ENCODE measurements at places on chromosomes 3 and 15.

DNA sequence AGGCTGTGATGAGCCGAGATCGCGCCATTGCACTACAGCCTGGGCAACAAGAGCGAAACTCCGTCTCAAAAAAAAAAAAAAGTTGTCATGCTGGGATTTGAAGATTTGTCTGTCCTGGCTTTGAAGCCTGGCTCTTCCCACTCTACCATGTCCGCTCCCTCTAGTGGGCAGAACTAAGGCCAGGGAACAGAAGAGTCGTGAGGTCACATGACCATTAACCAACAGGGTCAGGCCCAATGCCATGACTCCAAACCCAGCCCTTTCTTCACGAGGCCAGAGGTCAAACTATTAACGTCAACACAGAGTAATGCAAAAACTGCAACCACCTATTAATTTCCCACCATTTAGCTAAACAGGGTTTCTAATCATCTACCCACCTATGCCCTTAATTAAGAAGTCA lies 212.1 kb downstream of the ADAMTS17 start:
- DNase-seq = no peak

GRCh38 chr15:33218071-33218491 lies 23.6 kb upstream of the FMN1 start:
- DNase-seq = no peak

DNA sequence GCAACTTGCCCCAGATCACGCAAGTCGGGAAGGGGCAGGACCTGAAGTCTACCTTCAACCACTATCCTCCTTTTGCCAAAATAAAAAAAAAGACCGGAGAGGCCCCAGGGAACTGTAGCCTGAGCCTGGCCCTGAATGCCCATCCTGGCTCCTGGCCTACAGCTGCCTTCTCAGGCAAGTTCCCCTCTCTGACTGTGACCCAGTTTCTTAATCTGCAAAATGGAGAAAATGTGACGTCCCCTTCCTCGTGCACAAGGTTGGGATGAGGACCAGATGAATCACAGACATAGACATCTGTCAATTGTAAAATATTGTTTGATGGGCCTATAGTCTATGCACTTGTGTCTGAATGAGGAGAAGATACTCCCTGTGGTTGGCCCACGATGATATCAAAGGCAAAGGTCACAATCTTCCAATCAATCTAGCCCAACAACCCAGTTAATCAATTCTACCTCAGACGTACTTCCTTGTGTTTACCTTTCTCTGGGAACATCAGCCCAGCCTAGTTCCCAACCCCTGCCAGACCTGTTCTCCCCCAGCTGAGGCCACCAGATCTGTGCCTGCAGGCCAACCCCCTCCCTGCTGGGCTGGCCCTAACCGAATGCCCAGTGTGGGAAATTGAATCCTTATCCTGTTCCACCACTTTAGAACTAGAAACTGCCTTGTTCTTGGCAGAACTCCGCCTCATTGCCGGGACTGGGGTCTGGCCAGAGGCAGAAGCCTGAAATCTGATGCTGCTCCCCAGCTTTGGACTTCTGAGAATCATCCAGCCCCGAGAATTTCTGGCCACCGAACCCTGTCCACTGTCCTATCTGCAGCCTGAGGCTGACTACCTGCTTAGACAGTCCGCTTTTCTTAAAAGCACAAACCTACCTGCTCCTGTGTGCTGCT lies 101.8 kb upstream of the LIPC start:
- DNase-seq = no peak

DNA sequence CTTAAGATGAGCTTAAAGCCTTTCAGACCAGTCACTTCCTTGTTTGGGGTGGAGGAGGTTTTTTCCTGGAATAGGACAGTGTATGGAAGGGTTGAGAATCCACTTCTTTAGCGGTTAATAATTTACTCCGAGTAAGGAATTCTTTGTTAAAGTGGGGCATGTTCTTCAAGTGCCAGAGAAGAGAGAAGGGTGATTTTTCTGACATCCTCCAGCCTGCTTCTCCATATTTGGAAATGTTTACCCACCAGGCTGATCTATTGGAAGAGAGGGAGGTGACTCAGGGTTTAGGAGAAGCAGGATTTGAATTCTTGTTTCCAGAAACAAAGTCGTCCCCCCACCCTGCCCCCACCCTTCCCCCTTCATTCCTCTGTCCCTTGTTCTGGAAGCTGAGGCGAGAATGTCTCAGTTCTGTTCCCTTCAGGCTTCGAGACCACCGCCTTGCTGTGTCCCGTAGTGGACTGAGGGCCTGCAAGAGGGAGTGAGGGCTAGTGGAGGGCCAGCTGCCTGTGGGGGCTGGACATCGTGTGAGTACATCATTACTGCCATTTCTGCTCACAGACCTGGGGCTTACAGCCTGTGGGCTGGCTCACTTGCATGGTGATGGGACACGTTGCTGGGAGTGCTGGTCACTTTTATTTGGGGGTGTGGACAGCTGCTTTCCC lies 58.5 kb downstream of the LPP start:
- no peak for DNase-seq

DNA sequence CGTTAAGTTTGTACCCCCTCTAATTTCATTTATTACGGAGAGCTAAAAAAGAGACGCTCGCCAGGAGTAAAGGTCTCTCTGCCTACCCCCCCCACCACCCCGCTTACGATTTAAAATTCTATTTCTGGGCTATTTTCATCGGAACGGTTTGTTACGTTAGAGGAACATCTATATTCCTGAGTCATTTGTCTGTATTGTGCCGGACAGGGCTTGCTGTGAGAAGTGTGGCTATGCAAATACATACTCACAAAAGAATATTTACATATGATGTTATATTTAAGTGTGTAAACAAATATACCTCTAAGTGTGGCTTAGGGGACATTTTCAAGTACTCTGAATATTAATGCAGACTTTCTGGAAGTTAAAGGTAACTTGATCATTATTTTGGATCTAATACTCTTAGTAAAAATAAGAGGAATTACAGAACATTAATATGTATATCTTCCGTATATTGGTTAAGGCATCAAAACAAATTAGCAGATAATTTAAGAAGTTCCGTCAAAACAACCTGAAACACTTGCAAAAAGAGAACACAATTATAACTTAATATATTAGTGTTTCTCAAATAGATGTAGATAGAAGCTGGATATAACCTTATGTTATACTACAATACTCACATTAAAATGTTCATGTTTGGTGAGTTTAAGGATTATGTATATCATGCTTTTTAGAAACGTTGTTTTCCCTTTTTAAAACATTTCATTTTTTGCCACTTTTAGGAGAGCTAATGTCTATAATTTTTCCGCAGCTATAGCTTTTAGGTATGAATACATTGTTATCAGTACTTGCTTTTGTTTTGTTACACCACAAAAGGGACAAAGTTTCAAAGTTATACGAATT lies 1.6 kb upstream of the SHOX2 start:
- peak; percentile 14 for DNase-seq

DNA sequence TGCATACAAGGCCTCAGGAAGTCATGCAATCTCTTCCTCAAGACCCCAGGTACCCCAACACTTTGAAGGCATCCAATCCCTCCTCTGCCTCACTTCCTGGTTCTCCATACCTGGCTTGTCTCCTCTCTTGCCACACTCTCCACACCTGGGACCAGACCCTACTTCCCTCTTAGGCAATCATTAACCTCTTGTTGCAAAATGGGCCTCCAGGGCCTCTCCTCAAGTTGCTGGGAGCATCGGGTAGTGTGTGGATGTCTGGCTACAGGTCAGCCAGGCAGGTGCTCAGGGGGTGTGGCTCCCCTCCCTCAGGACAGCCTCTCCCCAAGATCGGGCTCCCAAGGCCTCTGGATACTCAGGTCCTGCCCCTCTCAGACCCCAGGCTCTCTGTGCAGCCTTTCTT lies 8.6 kb downstream of the PLA2G4E start:
- DNase-seq = no peak

DNA sequence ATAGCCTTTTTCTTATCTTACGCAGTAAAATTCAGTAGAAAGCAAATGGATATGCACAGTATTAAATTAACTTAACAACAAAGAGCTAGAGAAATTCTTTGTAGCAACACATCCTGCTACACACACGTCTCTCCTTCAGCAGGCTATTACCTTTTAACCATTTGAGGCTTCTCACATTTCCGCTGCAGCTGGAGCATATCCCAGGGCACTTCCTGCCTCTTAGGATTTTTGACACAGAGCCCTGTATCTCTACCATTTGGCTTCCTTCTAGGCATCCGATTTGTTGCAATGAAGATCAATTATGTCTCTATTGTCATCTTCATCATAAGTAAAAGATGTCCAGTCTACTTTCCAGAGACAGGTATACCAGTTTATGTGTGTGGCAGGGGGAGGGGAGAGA lies 292.4 kb upstream of the CBLB start:
- no peak for DNase-seq

DNA sequence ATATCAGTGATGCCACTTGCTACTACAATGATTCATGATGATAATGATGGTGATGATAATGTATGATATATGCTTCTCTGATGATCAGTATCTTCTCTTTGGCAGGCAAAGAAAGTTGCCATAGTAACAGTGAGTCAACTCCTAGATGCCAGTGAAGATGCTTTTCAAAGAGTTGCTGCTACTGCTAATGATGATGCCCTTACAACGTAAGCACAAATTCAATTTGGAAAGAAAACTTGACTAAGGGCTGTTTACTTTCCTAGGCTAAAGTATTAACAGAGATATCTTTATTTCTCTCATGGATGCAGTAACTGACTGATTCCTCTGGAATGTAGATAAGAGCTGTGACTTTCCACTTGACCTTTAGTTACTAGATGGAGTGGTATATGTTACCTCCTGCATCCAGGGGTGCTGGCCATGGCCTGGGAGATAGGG lies 27.8 kb downstream of the ADGRG7 start:
- no peak for DNase-seq

DNA sequence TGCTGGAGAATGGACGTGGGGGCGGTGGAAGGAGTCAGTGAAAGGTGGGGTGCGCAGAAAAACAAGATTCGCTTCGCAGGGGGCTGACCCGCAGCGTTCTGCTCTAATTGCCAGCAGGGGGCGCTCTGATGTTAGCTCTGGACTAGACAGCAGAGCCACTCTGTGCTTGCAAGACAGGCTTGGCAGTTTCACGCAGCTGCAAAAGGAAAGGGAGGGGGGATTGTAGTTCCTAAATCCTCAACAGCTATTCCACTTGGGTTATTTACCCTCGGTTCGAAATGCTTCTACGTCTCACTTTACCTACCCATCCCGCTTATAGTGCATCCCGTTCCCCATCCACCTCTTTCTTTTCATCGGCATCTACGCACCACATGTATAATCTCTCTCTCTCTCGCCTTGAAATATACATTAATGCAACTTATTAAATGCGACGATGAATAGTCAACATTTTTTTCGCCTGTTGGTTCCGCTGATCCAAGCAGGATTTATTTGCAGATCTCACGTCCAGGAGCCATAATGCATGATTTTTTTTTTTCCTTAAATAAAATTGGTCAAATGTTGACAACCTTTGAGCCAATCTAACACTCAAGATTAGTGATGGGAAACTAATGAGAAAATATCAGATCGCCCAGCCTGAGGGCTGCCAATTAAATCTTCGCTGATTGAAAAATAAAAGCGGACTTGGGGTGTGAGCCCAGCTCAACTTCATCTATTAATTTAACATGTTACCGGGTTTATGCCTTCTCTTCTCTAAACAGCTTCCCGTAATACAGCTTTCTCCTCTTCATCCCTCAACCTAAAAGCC lies 216.4 kb downstream of the MEIS2 start:
- peak; percentile 56 for DNase-seq

- DNase-seq = no peak
These were observed 94.9 kb upstream of the SLC6A11 start for GRCh38 chr3:10721101-10721500.

DNA sequence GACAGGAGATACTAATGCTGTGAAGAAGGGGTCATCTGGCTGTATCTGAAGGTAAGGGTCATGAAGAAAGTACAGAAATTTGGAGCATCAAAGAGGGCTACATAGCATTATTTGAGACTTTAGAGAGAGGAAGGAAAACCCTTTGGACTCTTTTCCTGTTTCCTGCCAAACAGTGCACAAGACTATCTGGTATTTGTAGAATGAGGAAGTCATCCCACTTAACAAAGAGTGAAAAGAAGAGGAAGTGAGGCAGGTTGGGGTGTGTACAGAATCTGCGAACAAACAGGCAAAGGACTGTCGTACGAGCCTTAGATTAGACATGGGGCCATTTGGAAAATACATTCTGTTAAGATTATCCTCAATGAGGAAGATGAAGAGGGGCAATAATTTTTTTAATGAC lies 546.8 kb upstream of the EPHA6 start:
- DNase-seq = no peak

DNA sequence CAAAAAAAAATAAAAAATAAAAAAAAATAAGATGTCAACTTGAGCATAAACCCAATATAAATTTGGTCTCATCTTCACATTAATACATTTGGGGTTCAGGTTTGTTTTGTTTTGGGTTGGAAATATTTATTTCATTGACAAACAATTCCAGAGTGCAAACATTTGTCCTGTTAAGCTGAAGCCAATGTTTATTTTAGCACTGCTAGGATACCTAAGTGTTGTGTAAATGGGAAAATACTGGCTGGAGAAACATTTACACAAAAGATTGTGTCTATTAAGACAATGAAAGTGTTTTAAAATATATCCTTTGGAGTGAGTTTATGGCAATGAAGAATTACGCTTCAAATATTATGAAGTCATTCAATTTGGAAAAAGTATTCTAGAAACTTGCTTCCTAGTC lies 91.1 kb downstream of the MEIS2 start:
- no peak for DNase-seq

Measured in hematopoietic multipotent progenitor cell treated with erythropoietin and hydrocortisone succinate and interleukin-3 and kit ligand, for 15 days (in vitro differentiated cells).